ENCODE measurements at places on chromosomes 13 and 19. TPM values are rescaled to one million over a fixed set of nuclear protein-coding genes. Genes with fewer than 3 reads are reported as not detected.

GRCh38 chr19:23262920-23263319 is 12.7 kb upstream of the ZNF724 start:
- DNase-seq = no peak

DNA sequence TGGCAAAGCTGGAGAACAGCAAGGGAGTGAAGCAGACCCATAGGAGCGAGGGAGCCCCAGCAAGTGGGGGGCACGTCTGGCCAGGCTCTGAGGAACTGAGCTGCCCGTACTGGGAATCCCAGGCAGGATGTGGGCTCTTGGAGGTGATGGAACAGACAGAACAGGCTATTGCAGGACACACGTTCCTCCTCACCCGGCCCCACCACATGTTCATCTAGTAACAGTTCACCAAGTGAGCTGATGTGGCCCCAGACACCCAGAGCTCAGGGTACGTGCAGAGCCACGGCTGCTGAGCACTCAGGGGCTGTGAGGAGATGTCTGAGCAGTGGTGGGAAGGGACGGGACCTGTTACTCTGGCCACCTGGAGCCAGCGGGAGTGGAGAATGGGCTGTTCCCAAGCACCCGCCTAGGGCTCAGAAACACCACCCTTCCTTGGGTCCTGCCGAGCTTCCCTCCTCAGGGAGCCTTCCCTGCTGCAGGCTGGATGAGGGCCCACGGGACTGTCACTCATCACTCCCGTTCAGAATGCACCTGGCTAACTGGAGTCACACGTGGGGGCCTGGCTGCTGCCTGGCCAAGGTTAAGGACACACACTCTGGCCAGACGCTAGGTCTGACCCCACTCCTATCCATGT is 18.4 kb downstream of the ELL start:
- DNase-seq = no peak

- no peak for DNase-seq
Measured at GRCh38 chr19:45772130-45772840, 3.2 kb upstream of the SIX5 start.

- DNase-seq = no peak
Measured at GRCh38 chr19:15381864-15382263, 2.3 kb upstream of the AKAP8 start.

GRCh38 chr19:49718991-49719390 is 28.1 kb downstream of the CPT1C start:
- no peak for DNase-seq

DNA sequence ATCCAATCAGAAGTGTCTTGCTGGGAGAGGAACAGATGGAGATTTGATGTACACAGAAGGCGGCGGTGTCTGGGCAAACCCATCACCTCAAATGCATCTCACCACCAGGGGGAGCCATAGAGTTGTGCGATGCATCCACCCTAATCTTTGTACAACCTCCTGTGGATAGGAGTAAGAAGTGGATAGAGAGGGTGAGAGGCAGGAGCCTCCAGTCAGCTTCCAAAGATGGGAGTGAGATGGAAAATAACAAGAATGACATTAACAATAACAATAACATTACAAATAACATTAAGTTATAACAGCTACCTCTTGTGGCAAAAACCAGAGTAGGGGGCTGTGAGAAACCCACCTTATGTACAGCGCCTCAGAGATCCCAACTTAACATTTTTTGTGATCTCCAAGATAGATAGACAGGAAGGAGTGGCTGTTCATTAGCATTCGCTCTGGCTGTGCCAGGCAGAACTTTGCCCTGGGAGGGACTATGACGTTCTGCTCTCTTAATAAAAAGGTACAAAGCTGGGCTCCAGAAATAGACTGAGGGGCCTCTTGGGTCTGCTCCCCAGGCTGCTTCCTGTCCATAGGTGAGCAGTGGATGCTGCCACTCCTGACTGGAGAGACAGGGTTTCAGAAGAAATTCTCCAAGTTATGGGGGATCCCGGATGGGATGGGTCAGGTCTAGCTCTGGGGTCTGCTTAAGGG is 5.2 kb upstream of the CEACAM18 start:
- DNase-seq = peak; percentile 76

DNA sequence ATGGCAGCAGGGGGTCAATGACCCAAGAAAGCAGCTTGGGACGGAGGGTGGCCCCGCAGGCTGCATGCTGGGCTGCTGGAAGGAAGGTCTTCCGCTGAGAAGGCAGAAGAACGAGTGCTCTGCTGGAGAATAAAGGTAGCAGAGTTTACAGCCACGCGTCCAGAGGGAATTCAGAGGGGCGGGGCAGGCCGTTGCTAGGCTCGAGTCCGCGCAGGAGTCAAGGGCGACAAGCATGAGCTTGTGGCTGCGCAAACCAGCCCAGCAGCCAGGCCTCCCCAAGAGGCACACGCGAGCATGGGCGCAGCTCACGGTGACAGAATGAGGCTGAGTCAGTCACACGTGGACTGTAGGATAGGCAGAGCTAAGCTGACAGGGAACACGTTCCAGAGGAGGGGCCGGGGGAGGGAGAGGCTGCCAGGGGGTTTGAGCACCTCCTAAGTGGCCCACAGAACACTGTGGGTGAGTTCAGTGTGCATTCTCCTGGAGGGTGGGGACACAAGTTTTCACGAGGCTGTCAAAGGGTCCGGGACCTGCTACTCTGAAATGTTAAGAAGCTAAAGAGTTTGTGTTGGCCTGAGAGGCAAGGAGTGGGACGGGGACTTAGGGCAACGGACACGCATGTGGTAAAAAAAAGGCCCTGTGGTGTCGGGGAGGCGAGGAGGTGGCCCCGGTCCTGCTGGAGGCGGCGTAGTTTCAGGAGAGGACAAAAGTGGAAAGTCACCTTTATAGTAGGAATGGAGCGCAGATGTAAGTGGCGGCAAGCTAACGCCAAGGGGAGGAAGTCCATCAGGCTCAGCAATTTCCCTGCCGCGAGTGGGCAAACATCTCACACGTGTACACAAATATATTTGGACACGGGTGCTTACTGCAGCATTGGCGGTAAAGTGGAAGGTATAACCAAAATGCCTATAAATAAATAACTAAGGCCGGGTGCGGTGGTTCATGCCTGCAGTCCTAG is 17.7 kb downstream of the RFX2 start:
- DNase-seq = peak; percentile 88

DNA sequence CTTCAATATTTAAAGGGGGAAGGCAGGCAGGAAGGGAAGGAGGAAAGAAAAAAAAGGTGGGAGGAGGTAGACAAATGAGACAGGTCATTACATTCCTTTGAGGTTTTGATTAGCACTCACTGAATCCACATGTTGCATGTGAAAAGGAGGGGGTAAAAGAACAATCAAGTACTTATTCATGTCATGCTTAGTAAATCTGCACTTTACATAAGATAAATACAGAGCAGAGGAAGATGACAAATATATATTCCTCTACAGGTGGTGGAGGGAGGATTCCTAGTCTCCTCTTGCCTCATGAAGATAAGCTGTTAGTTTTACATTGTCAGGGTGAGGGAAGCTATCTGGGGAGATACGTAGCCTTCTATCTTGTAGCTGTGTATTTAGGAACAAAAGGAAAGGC is 1645.4 kb upstream of the SPRY2 start:
- no peak for DNase-seq

DNA sequence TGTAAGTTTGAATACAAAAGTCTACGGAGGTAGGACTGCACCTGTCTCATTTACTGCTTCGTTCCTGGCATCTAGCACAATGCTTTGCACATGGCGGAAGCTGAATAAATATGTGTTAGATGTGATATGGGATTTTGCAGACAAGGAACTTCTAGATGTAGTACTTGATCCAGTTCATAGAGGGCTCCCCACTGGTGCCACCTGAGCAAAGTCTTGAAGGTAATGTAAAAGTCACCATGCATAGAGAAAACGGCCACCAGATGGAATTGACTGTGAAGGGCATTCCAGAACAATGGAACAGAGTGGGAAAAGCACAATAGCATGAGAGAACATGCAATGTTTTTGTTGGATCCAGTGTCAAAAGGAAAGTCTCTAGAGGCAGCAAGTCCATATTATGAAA is 209.3 kb downstream of the HS6ST3 start:
- no peak for DNase-seq

GRCh38 chr13:28671126-28671792 is 12.3 kb downstream of the POMP start:
- no peak for DNase-seq

- peak; percentile 93 for DNase-seq
Measured at GRCh38 chr13:45055902-45056648, 64.2 kb upstream of the GTF2F2 start.

- DNase-seq = no peak
Measured at GRCh38 chr19:30563691-30564090, 191.5 kb downstream of the ZNF536 start.

DNA sequence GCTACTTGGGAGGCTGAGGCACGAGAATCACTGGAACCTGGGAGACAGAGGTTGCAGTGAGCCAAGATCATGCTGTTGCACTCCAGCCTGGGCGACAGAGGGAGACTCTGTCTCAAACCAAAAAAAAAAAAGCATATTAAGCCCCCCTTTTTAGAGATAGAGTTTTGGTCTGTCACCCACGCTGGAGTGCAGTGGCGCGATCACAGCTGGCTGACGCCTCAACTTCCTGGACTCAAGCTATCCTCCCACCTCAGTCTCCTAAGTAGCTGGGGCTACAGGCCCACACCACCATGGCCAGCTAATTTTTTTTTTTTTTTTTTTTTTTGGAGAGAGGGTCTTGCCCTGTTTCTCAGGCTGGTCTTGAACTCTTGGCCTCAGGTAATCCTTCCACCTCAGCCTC is 34.2 kb upstream of the MAP3K10 start:
- DNase-seq = no peak

DNA sequence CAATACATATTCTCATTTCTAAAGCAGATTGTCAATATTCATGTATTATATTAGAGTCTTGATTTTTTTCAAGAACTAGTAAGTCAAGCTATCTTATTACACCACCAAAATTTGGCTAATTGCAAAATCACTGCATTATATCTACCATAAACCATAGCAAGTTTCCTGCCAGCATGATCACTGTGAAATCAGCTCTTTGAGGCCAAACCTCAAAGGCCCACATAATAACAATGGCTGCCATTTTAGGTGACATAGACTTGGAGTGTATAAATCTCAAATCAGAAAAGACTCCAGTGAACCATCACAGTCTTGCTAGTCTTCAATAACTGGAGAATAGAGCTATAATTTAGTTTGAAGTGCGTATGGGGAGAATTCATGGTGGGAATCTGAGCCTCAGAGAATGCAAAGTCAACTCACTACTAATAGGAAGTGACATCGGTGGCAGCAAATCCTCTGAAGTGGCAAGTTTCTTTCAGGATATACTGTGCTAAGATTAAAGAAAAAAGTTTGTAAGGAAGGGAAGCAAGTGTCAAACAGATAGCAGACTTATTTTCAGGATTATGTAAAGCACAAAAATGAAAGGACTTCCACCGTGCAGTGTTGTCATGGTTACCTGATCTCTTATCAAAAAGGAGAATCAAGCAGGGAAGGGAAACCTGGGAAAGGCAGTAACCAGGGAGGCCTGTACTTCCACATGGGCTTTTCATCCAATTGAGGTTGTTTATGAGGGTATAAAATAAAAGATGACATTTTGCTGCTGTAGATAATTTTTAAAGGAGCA is 117.4 kb upstream of the FNDC3A start:
- no peak for DNase-seq

GRCh38 chr13:45441633-45442032 is 23.1 kb upstream of the COG3 start:
- DNase-seq = peak; percentile 56

- peak; percentile 46 for DNase-seq
Measured at GRCh38 chr13:82803341-82803740, 1078.9 kb downstream of the SLITRK1 start.

- DNase-seq = no peak
Measured at GRCh38 chr19:11479898-11480714, 740 bp downstream of the ELAVL3 start.

- no peak for DNase-seq
Measured at GRCh38 chr19:13313875-13314274, 163.7 kb downstream of the IER2 start.

DNA sequence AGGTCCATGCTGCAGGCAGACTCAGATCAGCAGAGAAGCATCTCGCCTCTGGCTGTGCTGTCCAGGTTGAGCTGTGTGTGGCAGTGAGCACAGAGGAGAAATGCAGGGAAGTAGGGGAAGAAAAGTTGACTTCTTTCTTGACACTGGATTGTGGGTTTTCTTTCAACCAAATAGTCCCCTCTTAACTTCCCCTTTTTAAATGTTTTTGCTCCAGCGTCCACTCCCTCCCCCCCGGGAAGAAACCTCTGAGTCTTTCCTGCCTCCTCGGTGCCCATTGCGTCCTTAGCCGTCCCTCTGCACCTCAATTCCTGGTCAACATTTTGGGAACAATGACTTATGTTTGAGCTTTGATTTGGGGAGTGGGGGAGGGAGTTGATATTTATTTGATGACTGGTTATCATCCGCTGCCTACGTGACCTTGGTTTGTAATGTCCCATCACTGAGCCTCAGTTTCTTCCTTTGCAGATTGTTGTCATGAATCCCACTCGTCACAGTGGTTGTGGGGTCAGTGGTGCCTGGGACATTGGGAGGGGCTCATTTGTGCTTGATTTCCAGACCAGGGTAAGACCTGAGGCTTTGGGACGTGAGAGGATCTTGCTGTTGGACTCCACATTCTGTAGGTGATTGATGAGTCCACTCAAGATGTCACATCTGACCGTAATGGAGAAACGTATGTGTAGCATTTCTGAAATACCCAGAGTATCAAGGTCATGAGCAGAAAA is at the start of gene LILRB2:
LILRB2 (minus strand) TSS at position 104 of the 722 bp plus-strand sequence. CDS start 614 bp downstream, outside the sequence.
- DNase-seq = no peak

DNA sequence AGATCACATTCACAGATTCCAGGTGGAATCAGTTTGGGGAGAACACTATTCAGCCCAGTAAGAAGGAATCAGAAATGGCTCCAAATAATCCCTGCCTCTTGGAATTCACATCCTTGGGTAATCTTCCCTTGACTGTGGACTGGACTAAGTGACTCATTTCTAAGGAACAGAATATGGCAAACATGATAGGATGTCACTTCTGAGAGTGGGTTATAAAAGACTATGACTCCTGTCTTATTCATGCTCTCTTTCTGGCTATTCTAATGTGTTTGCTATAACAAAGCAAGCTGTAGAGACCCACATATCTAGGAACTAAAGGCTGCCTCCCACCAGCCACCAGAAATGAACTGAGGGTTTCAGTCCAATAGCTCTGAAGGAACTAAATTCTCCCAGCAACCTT is 37.8 kb downstream of the MBD3L2B start:
- no peak for DNase-seq

- DNase-seq = no peak
Measured at GRCh38 chr19:4327877-4328242, 10.8 kb downstream of the STAP2 start.

The ARHGEF7 gene
- 43.5 TPM for total RNA-seq

The KASH5 gene
- not detected for total RNA-seq

The SRRM5 gene
- 0.88 TPM for total RNA-seq

The CPB2 gene
- not detected for total RNA-seq

The ZNF878 gene
- total RNA-seq = not detected

The CYP2F1 gene
- not detected for total RNA-seq

The SLC25A41 gene
- total RNA-seq = not detected

The TGFB1 gene
- 33.7 TPM for total RNA-seq

The C13orf42 gene
- not detected for total RNA-seq

The DIAPH3 gene
- 21.2 TPM for total RNA-seq

The HNRNPA1L2 gene
- total RNA-seq = 11.5 TPM

The MBD3L3 gene
- total RNA-seq = not detected

The NLRP4 gene
- total RNA-seq = not detected

Measured in MCF 10A (cell line).